NCI-H774 (cell line): ENCODE measurements at places on chromosomes 5 and 9.

GRCh38 chr5:100270023-100270771 lies 265.0 kb upstream of the FAM174A start:
- no peak for DNase-seq

GRCh38 chr9:125476645-125477044 lies 215.0 kb downstream of the GAPVD1 start:
- DNase-seq: no peak

- DNase-seq: no peak
Measured at GRCh38 chr5:170315154-170315553, 17.6 kb upstream of the LCP2 start.

- no peak for DNase-seq
Measured at GRCh38 chr9:108476574-108476973, 379.2 kb downstream of the ACTL7B start.

- peak; percentile 29 for DNase-seq
Measured at GRCh38 chr5:150763023-150763769, 4.4 kb upstream of the DCTN4 start.

- no peak for DNase-seq
Measured at GRCh38 chr5:6744841-6745705, 31.8 kb downstream of the TENT4A start.

DNA sequence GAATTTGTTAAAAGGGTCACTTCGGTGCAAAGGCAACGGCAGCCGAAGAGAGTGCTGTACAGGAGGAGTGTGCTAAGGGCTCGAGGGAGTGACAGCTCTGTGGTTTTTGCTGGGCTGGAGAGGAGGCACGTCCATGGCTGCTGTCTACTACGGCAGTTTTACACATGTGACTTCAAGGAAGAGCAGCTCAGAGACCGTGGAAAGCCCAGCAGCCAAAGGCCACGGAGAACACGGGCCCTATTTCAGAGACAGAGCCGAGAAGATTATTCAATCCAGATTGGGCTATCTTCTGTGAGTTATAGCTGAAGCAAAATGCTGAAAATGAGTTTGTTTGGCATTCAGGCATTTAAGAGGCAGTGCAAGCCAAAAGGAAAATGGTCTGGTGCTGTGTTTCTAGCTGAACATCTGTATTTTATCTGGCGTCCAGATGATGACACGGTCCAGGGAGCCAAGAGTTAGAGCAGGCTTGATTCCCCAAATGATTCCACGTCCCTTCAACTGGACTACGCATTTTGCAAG lies 96.4 kb downstream of the RFK start:
- no peak for DNase-seq

DNA sequence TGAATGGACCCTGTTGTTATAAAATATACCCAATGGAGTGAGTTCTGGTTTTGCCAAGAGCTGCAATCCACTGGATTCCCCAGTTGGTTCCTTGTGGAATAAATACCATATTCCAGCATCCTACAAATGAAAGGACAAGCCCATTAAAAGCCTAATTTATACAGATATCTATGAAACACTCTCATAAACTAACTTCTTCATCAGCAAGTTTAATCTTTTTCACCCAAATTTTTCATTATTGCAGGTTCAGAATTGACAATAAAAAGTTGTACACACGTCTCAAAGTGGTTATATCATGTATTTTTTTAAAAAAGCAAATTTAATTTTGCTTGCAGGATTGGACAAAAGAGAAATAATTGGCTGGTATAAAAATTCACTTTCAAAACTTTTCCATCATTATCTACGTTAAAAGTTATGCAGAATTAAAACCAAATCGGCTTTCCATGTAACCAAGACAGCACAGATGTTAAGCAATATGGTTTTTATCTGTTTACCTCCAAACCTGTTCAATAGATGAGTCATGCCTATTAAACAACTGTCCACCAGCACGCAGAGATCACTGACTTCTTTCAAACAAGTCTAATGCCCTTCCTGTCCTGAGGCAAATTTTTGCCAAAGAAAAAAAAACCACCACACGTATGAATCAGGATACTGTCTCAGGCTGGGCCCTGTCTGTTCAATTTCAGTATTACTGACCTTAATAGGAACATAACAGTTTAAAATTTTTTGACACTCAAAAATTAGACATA lies 42.5 kb downstream of the CEMIP2 start:
- peak; percentile 15 for DNase-seq

GRCh38 chr5:93117751-93118531 lies 463.1 kb downstream of the NR2F1-AS1 start:
- no peak for DNase-seq

GRCh38 chr9:105245891-105246161 lies 1.4 kb downstream of the SLC44A1 start:
- DNase-seq: no peak

GRCh38 chr5:158301186-158301585 lies 442.2 kb upstream of the CLINT1 start:
- DNase-seq: no peak

DNA sequence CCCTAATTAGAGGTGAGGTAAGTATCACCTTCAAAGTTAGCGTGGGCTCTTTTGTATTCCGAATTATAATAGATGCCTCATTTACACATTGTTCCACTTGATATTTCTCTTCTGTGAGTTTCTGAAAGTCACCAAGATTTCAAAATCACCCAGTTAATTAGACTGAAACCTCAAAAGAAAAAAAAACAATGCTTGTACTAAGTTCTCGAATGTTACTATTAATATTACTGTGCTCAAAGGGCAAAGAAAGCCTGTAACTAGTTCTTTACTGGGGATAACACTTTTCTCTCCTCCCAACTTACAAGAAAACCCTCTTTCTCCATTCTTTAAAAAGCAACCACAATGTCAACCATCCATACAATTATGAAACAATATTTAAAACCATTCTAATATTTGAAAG lies 98.5 kb downstream of the STRBP start:
- DNase-seq: no peak

GRCh38 chr9:70428781-70429180 lies 14.3 kb upstream of the KLF9 start:
- no peak for DNase-seq

- no peak for DNase-seq
Measured at GRCh38 chr9:79657891-79658290, 86.1 kb downstream of the TLE4 start.

GRCh38 chr5:72648480-72648879 lies 141.3 kb upstream of the ZNF366 start:
- no peak for DNase-seq

DNA sequence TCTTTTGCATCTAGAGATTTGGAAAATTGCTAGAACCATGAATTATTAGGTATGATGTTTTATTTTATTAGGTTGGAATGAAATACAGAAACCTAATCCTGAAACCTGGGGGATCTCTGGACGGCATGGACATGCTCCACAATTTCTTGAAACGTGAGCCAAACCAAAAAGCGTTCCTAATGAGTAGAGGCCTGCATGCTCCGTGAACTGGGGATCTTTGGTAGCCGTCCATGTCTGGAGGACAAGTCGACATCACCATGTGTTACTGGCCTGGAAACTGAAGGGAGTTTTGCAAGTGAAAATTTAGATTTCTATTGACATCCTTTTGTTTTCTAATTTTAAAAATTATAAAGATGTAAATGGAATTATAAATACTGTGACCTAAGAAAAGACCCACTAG lies 100.7 kb downstream of the NLN start:
- no peak for DNase-seq

GRCh38 chr9:115104908-115105307 lies 13.0 kb downstream of the TNC start:
- no peak for DNase-seq

DNA sequence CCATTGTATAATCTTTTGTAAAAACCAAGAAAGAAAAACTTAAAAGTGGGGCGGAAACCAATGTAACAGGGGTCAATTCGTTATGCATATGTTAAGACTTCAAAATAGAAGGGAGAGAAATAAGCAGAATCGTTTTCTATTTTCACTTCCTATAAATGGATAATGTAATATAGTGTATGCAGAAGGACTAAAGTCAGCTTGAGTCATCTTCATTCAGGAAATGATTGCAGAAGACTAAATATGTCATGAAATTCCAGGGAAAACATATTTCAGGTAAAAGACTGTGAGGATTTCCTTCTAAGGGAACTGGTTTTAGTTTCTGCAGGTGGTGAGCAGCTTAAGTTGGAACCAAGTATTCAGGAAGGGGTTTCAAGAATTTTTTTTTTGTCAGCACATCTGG lies 753.3 kb downstream of the IRX1 start:
- no peak for DNase-seq

DNA sequence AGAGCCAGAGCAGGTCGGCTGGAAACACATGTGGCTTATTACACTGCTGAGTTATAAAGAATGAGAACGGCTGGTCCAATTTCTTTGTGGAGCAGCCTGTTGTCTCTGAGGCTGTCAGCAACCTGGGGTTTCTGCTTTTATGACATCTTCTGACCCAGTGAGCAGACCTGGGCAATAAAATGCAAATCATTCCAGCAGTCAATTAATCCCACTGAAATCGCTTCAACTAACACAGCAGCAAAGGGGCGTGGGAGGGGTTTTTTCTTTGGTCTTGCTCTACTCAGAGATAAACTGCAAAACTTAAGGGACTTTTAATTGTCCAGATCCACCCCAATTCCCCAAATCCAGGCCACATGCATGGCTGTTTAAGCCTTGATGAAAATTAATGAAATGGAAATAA lies 215.7 kb downstream of the SLIT3 start:
- no peak for DNase-seq

- no peak for DNase-seq
Measured at GRCh38 chr9:20552874-20553557, 69.3 kb downstream of the MLLT3 start.
